Right cardiac atrium (tissue), 5 donors: ENCODE measurements at places on chromosomes 11 and 22. TPM values are rescaled to one million over a fixed set of nuclear protein-coding genes. Genes with fewer than 3 reads are reported as not detected.

The PIM3 gene
- polyA plus RNA-seq = 39.0 TPM

The DEPDC7 gene
- 0.75 TPM for polyA plus RNA-seq

DNA sequence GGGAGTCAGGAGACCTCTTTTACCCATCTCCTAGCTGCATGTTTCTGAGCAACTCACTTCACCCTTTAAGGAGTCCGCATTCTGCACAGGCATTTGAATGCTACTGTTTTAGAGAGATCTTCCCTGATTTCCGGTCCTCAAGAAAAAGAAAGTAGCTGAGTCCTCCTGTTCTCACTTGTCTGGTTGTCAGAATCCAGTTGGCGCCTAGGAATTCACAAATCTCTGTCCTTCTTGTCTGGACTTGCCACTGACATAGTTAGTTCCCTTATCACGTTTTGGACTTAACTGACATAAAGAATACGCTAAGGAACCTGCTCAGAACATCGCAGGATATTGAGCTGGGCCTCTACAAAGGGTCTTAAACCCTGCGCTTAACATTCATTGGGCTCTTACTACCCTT lies 61.3 kb upstream of the OR5P2 start:
- DNase-seq = no peak

The MB gene
- polyA plus RNA-seq = 14,884 TPM

GRCh38 chr11:1970956-1971355 lies 23.8 kb downstream of the MRPL23 start:
- peak; percentile 62 for DNase-seq

- DNase-seq = no peak
These were observed 8.6 kb downstream of the DNHD1 start for GRCh38 chr11:6505577-6506240.

The CCDC87 gene
- polyA plus RNA-seq = 0.43 TPM

The SOX6 gene
- 3.3 TPM for polyA plus RNA-seq

GRCh38 chr11:30789270-30789669 lies 203.1 kb upstream of the MPPED2 start:
- DNase-seq = no peak

DNA sequence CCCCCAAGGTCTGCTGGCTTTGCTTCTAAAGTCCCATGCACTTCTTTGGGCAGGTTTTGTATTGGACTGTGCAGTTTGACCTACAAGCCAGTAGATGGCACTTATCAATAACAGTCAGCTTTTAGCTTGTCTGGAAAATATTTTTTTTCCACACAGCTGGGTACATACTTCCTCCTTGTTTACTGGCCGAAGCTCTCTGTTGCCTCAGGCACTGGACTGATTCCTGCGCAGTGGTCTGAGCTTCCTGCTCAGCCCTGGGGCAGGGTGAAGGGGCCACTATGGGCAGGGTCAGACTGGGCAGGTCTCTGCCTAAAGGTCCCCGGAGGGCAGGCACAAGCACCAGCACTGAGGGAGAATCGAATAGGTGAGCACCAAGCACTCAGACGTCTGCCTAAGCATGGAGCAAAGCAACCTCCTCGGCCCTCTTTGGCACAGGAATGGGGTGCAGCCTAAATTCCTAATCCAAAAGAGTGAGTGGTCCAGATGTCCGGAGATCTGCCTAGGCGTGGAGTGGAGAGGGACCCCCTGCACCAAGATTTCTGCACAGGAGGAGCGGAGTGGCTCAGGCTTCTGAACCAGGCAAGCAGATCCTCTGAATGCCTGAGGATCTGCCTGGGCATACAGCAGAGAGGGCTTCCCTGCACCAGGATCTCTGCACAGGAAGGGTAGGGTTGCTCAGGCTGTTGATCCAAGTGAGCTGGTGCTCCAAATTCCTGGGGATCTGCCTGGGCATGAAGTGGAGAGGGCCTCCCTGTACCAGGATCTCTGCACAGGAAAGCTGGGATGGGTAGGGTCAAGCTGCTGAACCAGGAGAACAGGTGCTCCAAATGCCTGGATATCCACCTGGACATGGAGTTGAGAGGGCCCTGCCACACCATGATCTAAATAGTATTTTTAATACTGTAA lies 105.9 kb upstream of the C11orf58 start:
- no peak for DNase-seq

The TREH gene
- 1.2 TPM for polyA plus RNA-seq
